ENCODE measurements at places on chromosomes 16 and 17.

- no peak for DNase-seq
Measured at GRCh38 chr16:81755915-81756614, 23.0 kb upstream of the PLCG2 start.

DNA sequence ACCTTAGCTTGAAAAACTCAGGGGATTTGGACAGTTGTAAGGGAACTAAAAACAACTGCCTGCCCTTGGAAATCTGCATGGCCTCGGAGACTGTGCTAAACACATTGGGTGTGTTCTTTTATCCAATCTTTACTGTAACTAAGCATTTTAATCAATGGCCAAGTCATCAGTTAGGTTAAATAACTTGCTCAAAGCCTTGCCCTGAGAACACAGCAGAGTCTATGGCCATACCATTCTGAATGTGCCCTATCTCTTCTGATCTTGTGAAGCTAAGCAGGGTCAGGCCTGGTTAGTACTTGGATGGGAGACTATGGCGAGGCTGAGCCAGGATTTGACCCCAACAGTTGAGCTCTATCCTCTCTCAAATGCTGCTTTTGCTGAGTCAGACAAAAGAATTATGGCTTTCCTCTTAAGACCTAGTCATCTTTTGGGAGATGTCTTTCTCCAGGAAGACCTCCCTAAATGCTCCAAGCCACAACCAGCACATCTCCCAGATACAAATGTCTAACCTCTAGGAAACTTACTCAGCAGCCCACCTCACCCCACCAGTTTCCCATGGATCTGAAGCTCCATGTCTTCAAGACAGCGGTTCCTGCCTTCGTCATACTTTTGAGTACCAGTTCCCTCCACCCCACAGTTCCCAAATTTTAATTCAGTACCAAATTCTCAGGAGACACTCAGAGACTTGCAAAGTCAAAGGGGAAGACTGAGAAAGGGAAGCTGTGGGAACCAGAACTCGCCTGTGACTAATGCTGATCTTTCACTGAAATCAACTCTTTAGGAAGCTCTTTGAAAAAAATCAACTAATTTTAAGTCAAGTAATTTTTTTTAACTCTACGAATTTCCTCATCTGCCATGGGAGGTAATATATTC, 336.1 kb downstream of the MAF start:
- no peak for DNase-seq

DNA sequence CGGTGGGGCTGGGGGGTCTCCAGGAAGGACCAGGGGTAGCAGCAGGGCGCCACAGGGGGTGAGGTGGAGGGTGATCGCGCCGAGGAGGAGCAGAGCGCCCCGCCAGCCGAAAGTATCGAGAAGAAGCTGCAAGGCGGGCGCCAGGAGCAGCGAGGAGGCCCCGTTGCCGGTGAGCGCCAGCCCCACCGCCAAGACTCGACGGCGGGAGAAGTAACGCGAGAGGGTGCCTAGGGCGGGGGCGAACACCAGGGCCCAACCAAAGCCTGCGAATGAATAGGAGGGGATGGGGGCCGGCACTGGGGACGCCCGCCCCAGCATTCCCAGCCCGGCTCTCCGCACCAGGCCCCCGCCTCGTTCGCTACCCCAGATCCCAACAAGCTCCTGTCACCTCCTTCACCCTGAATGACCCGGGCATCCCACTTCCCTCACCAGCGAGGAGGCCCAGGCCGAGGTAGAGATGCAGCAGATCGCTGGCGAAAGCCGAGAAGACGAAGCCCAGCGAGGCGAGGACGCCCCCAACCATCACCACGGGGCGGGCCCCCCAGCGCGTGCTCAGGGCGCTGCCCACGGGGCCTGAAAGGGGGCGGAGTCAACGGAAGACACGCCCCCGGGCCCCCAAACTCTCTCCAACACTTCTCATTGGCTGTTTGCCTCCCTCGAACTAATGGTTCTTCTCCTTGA, 1.3 kb downstream of the SLC16A11 start:
- no peak for DNase-seq

- no peak for DNase-seq
Measured at GRCh38 chr17:18987230-18987610, 17.3 kb downstream of the FAM83G start.

DNA sequence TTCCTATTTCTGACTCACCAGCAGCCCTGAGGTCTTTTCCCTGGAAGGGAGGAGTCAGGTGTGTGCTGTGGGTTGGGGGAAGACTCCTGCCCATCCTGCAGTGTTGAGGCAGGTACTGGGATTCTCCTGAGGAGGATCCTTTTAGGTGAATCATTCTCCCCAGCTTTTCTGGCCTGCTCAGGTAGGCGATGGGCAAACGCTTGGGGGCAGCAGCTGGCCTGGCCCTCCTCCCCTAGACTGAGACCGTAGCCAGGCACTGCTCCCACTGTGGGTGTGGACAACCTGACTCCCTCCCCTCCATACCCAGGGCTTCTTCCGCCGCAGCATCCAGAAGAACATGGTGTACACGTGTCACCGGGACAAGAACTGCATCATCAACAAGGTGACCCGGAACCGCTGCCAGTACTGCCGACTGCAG, 15.1 kb downstream of the GJD3 start:
- DNase-seq = no peak

DNA sequence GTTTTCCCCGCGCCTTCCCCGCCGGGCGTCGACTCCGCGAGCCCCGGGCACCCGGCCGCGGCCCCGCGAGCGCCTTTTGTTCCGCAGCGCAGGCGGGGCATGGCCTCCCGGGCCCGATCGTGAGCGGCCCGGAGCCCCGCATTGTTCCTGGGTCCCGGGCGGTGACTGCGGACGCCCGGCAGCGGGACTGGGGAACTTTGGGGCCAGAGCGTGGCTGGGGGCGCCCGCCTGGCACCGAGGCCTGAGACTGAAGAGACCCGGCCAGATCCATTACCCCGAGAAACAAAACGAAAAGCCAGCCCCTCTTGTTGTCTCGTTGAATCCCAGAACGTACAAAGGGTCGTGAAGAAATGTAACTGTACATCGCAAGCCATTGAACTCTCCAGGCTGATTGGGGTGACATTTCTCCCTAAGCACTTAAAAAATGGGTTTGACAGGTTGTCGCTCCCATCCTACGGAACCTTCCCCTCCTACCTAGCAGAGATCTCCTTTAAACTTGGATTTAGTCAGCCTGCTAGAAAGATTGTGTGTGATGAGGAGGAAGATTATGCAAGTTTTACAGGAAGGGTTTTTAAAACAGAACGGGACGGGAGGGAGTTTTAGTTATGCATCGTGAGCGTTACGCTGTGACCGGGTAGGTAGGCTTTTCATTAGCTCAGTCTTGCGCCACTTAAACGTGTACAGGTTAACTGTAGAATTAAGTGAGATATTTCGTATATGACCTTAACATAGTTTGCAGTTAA, 825 bp downstream of the METTL9 start:
- DNase-seq = peak; percentile 69

DNA sequence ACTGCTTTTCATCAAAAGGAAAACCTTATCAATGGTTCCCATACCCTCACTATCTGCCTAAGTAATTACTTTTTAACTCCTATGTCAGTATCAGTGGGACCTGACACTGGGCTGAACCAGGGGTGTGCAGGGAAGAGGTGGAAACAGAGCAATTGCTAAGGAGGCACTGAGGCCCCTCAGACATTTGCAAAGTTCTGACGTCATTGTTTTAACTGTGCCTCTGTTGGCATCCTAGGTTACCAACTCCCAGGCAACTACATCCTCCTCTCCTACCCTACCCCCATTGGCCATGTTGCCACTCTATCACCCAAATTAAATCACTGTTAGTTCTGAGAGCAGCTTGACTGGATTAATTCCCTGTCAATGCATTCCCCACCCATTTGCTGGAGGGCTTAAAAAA, 8.0 kb upstream of the WWOX start:
- no peak for DNase-seq

DNA sequence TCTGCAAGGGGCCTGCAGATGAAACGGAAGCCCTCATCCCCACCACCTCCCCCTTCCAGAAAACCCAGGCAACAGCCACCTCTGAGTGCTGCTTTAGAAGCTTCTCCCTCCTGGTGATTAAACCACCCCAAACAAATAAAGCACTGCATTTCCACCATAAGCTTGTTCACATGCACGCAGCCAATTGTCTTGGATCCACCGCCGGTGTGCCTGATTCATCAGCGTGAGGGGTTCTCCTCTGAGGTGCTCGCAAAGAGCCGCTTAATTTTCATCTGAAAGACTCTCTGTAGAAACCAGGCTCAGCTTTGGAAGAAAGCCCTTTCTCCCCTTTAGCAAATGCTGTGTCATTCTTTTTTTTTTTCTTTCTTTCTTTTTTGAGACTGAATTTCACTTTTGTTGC, 155.2 kb upstream of the EEF2KMT start:
- no peak for DNase-seq

GRCh38 chr17:29622337-29623282, at the start of gene CORO6:
Gene CORO6, minus strand, starts transcription at chr17:29622912. Its CDS starts 1,491 bp downstream, at chr17:29621421.
- DNase-seq = peak; percentile 42

- peak; percentile 75 for DNase-seq
Measured at GRCh38 chr17:64572682-64573154, 65.9 kb downstream of the CEP95 start.

GRCh38 chr16:8431783-8432182, 158.5 kb downstream of the TMEM114 start:
- no peak for DNase-seq

- no peak for DNase-seq
Measured at GRCh38 chr17:44387804-44388203, 1.6 kb downstream of the ITGA2B start.

- DNase-seq = no peak
Measured at GRCh38 chr17:46766493-46767491, 51.7 kb downstream of the WNT3 start.

DNA sequence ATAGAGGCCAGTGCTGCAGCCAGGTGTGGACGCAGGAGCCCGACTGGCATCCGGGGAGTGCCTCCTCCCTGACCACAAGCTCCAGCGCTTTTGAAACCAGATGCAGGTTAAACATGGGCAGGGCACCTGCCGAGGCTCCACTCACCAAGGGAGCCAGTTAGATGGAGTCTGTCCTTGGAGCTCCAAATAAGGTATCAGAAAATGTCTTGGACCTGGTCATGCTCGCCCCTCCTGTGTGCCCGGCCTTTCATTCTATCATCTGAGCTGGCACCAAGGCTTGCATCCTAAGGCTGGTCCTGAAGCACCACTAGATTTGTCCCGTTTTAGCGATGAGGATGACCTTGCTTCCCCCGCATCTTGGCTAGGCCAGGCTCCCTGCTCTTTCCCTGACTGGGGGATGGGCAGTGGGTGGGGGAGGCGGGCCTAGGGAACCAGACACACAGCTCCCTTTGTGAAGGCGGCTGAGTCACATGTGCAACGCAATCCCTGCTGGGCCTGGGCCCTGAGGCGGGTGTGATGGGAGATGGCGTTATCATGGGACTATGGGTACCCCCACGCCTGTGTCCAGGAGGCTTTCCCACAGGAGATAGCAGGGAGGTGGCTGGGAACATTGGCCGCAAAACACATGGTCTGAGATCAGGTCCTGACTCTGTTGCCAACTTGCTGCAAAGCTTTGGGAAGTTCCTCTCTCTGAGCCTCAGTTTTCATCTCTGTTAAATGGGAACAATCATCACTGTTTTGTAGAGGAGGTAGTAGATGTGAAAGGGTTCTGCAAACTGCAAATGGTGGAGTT, 5.0 kb upstream of the ADGRG1 start:
- peak; percentile 38 for DNase-seq

DNA sequence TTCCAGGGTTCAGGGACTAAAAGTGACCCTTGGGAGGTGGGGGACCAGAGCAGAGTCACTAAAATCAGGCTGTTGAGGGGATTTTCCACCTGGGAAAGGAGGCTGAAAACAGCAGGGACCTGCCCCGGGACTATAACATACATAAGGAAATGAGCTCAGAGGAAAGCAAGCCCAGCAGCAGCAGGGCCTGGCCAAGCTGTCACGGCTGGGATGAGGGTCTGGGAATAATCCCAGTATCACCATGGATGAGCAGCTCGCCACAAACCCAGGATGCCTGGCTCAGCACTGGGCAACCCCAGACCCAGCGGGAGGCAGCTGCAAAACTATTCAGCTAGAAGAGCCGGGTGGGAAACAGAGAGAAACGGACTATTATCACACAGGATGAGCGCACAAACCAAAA, 72.4 kb downstream of the RPH3AL start:
- DNase-seq = no peak

DNA sequence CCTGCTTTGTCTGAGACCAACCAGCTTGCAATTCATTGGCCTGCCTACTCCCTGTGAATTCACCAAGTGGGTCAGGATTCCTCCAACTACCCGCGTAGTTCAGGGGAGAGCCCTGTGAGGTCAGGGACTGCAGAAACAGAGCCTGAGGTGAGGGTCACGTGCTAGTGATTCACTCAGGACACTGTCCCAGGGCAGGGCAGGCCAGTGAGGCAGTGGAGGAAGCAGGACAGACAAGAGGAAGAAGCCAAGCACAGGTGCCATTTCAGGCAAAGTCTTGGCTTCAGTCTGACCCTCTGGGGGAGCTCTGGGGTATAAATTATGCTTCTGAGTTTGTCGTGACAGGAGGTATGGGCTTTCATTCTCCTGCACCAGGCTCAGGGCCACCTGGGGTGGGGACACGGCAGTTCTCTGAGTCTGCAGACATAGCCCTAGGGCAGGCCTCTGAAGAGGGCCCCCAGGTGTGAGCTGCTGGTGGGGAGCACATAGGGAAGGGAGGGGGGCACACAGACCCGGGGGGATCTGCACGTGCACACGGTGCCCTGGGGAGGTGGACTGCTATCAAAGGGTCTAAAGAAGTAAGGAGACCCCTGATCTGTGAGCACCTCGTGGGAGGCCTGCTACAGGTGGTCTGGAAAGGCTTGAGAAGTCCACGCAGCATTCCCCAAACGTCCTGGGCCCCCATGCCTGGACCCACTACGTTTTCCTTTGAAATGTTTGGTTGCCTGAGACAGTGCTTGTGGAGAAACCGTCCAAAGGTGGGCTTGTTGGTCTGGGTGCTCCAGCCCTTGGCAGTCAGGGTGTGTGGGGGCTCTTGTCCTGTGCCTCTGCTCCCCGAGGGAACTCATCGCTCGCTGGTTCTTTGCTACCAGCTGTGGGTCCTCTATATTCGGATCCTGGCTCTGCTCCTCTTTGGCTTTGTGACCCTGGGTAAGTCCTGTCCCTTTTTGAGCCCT, 46.4 kb downstream of the NKD1 start:
- DNase-seq = no peak

GRCh38 chr16:4633910-4634635, 9.4 kb downstream of the MGRN1 start:
- no peak for DNase-seq

GRCh38 chr16:80366023-80366422, 174.8 kb upstream of the DYNLRB2 start:
- DNase-seq = no peak

DNA sequence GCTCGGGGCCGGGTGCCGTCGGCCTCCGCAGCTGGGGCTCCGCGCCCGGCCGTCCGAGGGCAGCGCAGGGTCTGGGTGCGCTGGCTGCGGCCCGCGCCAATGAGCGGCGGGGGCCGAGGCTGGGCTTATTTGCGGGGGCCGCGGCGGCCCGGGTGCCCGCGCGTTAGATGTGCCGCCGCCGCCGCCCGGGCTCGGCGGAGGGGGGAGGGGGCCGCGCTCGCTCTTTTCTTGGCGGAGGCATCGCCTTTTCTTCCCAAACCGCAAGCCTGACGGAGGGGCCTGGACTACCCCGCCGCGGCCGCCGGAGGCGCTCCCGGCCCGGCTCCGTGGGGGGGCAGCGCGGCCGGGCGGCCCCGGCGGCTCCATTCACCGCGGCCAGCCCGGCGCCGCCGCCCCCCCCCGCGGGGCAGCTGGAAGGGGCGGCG, at the start of gene NOTUM:
Gene NOTUM, minus strand, starts transcription at position 101 of the 425 bp plus-strand sequence. CDS start 278 bp downstream, outside the sequence.
- peak; percentile 26 for DNase-seq

All from fibroblast of villous mesenchyme (primary cell).